Bone marrow (tissue), 2 donors: ENCODE measurements at places on chromosomes 1 and 21.

- no peak for DNase-seq
Measured at GRCh38 chr1:204277563-204278219, 63.9 kb upstream of the GOLT1A start.

DNA sequence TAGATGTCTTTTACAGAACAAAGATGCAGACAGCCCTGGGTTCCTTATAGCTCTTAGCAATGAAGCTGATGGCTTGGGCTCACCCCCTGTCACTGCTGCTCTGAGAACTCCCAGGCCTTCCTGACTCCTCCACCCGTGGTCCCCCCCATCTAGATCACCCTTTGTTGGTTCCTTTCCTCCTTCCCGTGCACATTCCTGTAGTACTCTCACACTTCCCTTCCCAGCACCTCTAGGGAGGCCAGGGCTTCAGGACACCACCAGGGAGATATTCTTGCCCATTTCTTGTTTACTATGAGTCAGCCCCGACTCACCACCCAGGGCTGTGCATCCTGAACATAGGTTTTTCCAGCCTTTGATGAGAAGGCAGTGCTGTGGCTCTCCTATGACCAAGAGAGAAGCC is 14.4 kb upstream of the NOS1AP start:
- no peak for DNase-seq

DNA sequence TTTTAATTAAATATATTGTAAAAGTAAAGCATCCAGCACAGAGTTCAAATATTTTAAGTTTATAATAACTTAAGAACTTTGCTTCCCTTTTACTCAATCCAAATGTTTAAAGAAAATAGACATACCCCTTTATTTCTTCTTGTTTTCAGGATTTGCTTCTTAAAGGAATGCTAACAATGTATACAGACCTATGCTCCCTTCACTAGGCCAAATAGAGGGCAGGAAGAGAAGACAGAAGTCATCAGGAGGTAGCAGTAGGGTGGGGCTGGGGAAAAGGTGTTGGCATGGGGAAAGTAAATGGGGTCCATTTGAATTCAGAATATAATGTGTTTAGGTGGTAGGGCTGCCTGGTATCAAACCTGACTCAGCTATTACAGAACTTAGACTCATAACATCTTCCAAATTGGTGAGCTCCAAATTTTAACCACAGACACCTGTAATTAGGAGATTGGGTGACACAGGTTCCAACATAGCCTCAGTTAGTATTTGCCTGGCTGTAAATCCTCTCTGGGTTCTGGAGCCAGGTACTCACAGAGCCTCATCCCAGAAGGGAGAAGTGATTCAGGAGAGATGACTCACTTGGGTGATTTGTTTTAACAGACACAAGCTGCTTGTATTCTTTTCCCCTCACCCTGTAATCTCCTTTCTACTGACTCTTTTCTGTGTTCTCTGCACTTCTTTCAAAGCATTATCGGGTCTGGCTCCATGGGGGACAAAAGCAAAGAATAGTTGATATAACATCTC is 60.1 kb upstream of the DUSP10 start:
- no peak for DNase-seq

GRCh38 chr21:31132574-31133242 is 94.4 kb upstream of the KRTAP19-8 start:
- DNase-seq, result peak; percentile 92
